ENCODE measurements at places on chromosomes 3 and 15.
A peak's percentile ranks its signal among the peaks of the same experiment; 100 is the strongest.

DNA sequence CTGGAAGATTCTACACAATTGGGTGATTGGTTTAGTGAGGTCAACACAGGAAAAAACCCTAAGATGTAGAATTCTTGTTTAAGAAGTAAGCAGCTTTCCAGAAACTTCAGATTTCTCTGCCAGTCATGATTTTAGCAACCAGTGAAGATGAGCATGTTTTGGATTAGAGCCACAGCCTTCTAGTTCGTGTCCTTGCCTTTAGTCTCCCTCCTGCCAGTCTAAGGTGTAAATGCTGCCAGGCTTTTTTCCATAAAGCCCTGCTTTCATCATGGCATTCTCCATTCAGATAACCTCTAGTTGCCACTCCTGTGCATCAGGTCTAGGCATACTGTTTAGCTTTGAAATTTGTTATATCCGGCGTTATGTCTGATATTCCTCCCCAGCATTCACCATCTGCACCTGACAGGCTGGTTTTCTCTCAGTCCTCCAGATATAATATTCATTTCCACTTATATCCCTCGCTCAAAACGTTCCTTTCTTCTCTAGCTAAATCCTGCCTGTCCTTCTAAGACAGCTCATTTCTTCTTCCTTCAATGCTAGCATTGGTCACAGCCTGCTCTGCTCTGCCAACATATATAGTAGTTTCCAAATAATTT lies 37.4 kb downstream of the SYN2 start:
- DNase-seq, result no peak

GRCh38 chr3:60260546-60260945 lies 990.7 kb downstream of the FHIT start:
- DNase-seq, result no peak

DNA sequence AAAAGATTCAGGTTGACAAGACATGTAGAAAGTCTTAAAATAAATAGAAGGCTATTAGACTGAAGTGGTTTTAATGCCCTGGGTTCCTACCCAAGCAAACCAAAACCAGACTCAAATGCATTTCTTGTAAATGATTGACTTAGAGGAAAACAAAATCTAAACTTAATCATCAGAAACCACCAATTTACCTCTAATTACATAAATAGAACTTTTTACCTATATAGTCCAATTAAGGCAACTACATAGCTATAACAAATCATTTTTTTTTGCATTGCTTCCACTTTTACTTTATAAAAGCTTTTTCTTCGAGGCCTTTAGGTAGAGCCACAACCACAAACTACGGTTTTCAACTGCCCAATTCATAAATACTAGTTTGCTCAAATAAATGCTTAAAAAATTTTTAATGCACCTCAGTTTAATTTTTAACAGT lies 231.3 kb upstream of the ARHGEF26 start:
- no peak for DNase-seq

DNA sequence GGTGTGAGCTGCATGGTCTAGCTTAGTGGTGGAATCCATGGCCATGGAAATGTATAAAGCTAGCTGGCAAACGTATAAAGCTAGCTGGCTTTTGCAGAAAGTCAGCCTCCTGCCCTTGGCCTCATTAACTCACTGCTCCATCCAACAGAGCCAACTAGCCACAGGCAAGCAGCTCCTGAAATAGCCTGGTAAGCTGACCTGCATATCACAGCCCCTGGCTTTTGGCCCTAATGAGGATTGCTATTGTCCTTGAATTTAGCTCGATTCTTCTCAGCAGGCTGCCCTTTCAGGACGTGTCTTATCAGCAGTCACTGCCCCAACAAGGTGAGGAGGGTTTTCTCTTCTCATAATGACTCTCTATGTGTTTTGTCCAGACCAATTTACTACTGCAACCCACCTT lies 446.8 kb downstream of the WDR72 start:
- DNase-seq, result no peak

DNA sequence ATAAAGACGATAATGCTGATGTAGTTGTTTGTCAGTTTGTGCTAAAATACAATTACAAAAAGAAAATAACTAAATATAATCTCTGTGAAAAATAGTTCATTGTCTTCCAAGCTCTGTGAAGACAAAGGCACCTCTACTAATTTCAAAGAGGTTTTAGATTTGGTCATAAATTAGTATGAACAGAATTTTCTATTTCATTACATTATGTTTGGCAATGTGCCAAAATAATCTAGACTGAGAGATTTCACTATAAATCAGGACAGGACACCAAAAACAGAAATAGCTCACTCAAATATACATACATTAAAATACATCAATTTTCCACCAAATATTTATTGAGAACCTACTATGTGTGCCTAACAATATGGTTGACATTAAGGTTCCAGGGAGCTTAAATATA lies 264.9 kb upstream of the CCDC54 start:
- DNase-seq, result no peak

GRCh38 chr3:177751770-177752169 lies 554.5 kb upstream of the TBL1XR1 start:
- no peak for DNase-seq

DNA sequence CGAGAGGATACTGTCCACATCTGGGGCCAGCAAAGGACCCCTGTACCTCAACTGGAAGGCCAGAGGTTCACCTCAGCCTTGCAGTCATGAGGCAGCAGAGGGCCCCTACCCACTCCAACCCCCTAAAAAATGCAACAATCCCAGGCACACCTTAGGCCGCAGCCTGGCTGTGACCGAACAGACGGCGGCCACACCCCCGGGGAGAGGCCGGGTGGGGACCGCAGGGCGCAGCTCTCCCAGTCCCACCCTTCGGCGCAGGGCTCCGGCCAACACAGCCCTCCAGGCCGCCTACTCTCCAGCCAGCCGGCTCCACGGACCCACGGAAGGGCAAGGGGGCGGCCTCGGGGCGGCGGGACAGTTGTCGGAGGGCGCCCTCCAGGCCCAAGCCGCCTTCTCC lies 457 bp upstream of the DNAJA4 start:
- DNase-seq, result no peak

DNA sequence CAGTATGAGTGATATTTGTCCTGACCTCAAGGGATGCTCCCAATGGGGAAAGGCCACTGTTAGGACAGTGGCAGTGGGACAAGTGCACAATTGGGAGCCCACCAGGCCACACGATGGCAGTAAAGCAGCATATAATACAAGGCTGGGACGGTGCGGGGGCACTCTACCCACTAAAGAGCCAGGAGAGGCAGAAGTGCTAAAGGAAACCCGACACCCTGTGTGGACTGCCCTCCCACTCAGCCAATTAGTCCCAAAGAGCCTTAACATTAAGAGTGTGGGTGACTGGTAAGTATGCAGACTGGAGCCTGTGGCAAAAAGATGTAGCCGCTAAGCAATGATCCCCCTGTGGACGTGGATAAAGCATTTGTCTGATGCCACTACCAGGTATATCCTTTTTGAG lies 8.2 kb upstream of the ZNF589 start:
- DNase-seq, result peak; percentile 61

GRCh38 chr3:123432832-123433523 lies 15.9 kb downstream of the ADCY5 start:
- DNase-seq, result no peak

DNA sequence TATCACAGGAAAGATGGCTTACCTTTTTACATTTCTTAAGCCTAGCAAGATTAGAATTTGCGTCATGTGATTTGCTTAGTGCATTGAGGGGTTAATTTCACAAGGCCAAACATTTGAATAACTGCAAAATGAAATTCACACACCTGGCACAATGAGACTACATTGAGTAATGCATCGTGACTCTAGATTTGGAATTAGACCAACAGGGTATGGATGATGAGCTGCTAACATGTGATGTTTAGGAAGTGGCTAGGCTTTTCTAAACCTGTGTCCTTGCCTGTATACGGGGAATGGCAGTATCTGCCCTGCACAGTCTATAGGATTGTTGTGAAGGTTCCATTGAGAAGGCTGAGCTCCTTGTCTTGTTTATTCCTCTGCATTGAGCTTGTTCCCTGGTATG lies 160.1 kb downstream of the MFSD1 start:
- no peak for DNase-seq

DNA sequence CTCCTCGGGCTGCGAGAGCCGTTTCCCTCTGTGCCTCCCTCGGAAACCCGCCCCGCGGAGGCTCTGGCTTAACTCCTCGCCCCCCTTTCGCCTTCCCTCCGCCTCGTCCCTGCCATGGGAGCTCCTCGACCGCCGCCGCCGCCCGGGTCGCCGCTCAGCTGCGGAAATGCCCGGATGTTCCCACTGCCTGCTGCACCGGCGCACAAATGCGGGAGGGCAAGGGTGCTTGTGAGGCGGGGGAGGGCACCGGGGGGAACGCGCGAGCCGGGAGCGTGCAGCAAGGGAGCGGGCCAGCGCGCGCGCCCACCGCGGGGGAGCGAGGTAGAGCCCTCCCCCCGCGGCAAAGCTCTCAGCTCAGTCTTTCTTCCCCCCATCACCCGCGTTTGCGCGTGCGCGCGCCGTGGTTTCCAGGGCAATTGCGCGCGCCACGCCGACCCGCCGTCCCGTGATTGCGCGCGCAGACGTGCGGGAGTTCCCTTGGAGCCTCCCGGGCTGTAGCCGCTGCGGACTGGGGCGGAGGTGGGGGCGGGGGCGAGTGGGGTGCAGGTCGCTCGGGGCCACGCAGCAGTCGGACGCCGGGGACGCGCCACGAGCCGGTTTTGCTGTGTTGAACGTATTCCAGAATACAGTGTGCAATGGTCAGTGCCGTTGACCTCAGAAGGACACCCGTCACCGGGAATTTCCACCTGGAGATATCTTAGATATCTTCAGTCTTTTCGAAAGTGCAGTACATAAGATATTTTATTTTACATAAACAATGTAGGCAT lies at the start of gene DMXL2:
Gene DMXL2 (minus strand): TSS at position 168 of the 767 bp plus-strand sequence. CDS start 226 bp downstream, outside the sequence.
- peak; percentile 81 for DNase-seq

- DNase-seq, result no peak
Observed at GRCh38 chr3:184784731-184785500, 27.1 kb upstream of the VPS8 start.

DNA sequence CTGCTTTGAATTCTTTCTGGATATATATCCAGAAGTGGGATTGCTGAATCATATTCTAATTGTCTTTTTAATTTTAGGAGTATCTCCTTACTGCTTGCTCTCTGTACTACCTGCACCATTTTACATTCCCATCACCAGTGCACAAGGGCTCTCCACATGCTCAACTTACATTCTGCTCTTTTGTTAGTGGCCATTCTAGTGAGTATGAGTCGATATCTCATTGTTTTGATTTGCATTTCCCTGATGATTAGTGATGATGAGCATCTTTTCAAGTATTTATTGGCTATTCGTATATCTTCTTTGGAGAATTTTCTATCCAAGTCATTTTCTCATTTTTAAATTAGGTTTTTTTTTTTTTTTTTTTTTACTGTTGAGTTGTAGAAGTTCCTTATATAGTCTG lies 29.5 kb downstream of the PFN2 start:
- DNase-seq, result no peak

DNA sequence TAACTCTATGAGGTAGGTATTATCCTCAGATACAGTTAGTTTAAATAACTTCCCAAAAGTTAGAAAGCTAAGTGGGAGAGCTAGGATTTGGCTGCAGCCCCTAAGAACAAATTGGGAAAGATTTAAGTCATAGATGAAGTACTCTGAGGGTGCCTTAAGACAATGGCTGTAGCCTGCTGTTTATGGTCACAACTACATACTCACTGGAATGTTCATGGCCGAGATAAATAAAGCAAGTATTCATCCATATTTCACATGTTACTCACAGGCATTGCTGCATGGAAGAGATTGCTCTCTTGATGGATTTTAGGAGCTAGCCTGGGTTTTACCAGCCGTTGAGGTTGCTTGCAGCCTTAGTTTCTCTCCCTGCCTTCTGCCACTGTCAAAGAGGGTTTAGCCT lies 145.0 kb downstream of the CMSS1 start:
- DNase-seq, result no peak

GRCh38 chr3:115415246-115415996 lies 207.9 kb upstream of the GAP43 start:
- DNase-seq, result no peak

DNA sequence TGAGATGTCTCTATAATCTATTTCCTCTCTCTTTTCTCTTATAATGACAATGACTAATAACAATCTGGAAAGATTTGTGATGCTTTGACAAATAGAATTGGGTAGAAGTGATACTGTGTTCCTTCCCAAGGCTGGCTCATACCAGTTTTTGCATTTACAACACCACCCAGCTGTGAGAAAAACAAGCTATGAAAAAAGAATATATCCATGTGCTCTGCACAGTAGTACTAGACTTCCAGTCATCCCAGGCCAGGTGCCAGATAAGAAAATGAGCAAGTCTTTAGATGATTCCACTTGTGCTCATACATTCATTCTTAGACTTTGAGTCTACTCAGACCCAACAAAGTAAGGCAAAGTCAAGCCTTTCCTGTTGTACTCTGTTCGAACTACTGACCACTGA lies 350.2 kb upstream of the POU1F1 start:
- DNase-seq, result no peak

DNA sequence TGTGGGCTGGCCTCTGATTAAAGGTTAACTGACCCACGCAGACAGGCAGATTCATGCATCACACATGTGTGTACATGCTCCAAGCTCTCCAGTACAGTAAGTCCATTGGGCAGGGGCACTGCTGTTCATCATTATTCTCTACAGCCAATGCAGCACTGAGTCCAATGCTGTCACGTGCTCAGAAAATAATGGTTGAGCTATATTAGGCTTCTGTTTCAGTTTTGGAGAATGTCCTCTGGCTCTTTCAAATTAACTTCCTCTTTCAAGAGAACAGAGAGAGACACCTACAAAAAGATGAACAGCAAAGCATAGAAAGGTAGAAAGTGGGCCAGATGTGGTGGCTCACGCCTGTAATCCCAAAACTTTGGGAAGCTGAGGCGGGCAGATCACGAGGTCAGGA lies 202.6 kb downstream of the MEX3B start:
- DNase-seq, result no peak

GRCh38 chr3:25547943-25548674 lies 116.6 kb downstream of the TOP2B start:
- DNase-seq, result no peak

DNA sequence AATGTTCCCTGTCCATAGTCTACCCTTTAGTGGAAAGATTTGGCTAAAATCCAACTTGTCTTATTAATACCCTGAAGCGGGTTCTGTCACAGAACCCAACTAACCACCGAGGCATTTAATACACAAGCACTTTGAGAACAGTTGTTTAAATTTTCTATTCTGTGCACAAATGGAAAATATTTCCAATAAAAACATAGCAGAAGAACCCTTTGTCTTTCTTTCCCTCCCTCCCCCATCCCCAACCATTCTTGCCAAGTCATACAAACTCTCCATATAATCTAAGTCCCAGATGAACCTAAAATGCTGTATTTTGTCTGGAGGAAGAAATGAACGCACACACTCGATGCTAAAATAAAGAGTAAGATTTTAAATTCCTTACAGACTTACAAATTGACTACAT lies 126.9 kb upstream of the STRIT1 start:
- DNase-seq, result no peak

GRCh38 chr15:74326746-74327145 lies 40.7 kb downstream of the CYP11A1 start:
- no peak for DNase-seq

Measured in H4 (cell line).